ENCODE measurements at places on chromosomes 1 and 21.

GRCh38 chr1:89311757-89312156 is 39.1 kb upstream of the GBP5 start:
- DNase-seq = no peak

GRCh38 chr1:200265104-200265503 is 144.7 kb downstream of the ZNF281 start:
- DNase-seq = no peak

DNA sequence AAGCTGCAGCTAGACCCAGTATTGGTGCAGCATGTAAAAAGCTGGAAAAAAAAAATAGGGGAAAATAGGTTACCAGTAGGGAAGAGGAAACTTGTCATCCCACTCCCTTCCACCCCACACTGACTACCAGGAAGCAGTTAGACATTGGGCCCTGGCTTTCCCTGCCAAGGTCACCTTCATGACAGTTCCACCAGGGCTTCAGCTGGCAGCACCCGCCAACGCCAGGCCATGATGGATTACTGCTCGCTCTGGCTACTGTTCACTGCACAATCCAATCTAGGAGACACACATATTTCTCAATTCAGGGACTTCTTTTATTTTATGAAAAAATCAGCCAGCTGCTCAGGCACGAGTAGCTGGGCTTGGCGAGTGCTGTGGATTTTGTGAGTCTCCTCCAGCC is 127.7 kb downstream of the DMRTA2 start:
- DNase-seq = no peak

GRCh38 chr1:153642161-153642560 is 8.3 kb downstream of the CHTOP start:
- no peak for DNase-seq

DNA sequence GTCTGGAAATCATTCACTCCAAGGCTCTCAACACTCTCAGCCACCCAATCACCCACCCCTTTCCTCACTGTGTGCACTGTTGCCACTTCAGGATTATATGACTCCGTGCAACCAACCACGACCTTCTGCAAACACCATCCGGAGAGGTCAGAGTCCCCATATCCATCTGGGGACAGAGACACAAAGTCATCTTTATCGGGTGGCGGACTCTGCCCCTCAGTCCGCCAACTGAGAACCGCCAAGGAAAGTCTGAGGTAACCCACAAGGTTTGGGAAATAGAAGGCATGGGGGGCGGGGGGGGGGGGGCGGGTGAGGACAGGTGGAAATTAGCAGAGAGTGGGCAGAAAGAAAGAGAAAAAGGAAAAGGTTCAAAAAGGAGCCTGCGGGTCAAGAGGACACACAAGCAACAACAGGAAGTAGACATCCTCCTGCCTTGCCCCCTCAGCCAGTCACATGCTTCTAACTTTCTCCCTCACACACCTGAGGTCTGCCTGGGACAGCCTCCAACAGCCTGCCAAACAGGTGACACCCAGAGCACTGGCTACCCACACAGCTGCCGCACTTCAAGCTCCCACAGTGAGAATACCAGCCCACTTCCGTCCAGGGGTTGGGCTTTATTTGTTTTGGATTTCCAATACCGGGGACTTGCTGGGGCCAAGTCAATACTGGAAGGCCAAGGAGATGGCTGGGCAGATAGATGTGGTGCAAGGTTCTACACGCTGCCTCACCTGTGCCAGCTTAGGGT is 58.1 kb downstream of the SSBP3 start:
- DNase-seq = no peak

GRCh38 chr1:162019006-162019405 is 4.7 kb downstream of the OLFML2B start:
- DNase-seq = no peak

DNA sequence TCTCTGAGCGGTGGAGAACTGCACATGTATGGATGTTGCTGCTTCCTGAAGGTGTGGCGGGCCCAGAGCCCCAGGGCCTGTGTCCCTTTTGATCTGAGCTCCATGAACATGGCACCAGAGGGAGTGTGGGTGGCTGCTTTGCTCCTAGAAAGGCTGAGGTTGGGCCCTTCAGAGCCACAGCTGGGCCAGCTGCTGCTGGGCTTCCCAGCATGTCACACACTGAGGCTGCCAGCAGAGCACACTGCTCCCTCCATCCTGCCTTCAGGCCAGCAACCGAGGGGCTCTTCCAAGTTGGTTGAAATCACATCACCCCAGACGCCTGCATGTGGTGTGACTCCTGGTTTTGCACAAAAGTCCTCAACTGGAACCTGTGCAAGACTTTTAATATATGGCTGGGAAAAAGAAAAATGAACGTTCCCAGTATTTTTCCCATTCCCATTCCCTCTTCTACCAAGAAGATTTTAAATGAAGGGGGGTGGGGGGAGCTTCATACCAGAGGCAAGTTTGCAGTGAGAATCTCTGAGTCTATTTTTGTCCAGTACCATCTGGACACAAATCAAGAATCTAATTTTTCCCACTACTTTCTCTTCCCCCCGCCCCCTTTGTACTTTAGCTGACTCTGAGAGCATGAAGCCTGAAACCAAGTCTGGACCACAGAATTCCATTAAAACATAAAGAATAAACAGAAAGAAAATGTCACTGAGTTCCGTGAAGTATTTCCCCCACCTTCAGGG is 26.2 kb upstream of the NGF start:
- DNase-seq = no peak

DNA sequence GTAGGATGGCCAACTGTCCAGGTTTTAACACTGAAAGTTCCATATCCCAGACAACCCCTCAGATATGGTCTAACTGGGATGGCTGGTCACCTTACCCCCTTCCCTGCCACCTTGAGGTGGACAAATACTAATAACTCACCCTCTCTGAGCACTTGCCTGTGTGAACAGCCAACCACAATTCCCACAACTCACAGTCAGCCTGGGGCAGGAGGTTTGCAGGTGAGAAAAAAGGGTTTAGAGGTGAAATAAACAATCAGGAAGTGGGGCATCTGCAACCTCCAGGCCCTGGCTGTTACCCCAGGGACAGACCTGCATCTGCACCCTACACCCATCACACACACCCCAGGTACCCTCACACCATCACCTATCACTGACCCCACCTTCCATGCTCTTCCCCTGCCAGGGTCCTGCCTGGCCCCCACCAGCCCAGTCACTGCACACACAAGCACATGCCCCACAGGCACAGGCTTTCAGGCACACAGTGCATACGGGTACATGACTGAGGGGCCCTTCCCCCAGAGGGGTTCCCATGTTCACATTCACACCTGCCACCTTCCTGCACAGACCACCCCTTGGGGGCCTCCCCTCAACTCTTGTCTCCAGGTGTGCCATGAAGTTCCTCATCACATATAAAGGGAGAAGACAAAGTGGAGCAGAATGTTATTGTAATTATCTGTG is 679.5 kb downstream of the MATN1 start:
- no peak for DNase-seq

GRCh38 chr21:19508844-19509243 is 1105.3 kb upstream of the TMPRSS15 start:
- no peak for DNase-seq

GRCh38 chr1:79976287-79976686 is 969.8 kb upstream of the ADGRL4 start:
- DNase-seq = no peak
